Kidney (tissue), 22 donors: ENCODE measurements at places on chromosomes 2 and 18.

- DNase-seq: no peak
- no peak overlapping the region for H3K4me3 ChIP-seq
- H3K27ac ChIP-seq: no peak overlapping the region
- H3K27me3 ChIP-seq: no peaks in the 10 kb centered on the region
- H3K4me1 ChIP-seq: peaks cover 7% of the 10 kb centered on the region
Observed at GRCh38 chr2:45816272-45816671, 164.8 kb downstream of the PRKCE start.

DNA sequence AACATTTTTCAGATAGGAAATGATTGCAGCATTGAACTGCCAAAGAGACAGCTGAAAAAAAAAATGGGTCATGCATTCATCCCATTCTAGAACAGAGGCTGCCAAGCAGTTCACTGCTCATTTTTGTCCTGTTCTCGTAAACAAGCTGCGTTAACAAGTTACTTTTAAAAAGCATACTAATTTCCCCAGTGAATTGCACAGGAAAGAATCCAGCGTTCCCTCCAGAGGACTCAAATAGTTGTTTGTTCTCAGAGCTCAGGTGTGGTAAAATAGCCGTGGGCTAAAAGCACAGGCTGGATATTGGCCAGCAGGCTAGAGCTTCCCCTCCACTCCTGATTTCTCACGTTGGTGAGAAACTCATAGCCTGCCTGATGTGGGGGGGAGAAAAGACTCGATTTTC lies 76.1 kb upstream of the AQP4 start:
- H3K27me3 ChIP-seq: no peaks in the 10 kb centered on the region
- no peak for DNase-seq
- no peak overlapping the region for H3K27ac ChIP-seq

DNA sequence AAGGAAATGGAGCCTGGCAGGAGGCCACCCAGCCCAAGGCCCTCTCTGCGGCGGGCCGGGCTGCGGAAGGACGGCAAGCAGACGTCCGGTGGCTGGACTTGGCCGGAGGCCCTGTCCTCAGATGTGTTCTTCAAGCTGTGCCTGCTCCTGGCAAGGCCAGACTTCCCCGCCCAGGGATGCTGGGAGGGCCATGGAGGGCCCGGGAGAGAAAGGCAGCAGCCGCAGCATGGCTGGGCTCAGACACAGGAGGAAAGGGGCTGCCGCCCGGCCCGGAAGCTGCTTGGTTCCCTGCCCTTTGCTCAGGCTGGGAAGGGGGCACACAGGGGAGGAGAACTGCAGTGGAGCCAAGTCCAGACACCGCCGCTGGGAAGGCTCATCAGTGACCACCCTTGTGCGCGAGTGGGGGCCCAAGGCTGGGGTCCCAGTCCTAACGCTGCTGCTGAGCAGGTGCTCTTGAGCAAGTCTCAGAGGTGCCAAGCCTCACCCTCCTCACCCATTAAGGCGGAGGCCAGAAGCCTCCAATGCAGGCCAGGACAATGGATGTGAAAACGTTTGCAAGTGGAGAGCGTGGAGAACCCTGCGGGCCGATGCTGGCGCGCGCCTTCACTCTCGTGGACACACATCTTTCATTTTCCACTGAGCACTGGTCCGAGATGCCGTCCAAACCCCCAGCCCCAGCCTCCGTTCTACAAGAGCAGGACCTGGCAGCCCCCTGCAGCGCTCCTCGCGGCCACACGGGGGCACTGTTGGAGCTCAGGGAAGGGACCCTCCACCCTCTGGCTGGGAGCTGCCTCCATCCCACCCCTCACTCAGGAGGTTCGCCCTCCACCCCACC lies 7.9 kb downstream of the CROCC2 start:
- no peaks in the 10 kb centered on the region for H3K36me3 ChIP-seq
- H3K27ac ChIP-seq: no peak overlapping the region
- peaks cover 7% of the 10 kb centered on the region for H3K4me1 ChIP-seq
- no peaks in the 10 kb centered on the region for H3K27me3 ChIP-seq

GRCh38 chr2:169507698-169508097 lies 1.8 kb upstream of the KLHL41 start:
- no peaks in the 10 kb centered on the region for H3K27me3 ChIP-seq
- H3K36me3 ChIP-seq: no peaks in the 10 kb centered on the region
- no peaks in the 10 kb centered on the region for H3K4me1 ChIP-seq
- no peak for DNase-seq
- no peak overlapping the region for H3K4me3 ChIP-seq
- H3K27ac ChIP-seq: no peak overlapping the region

GRCh38 chr2:105397025-105397722 lies 1.7 kb downstream of the FHL2 start:
- H3K4me3 ChIP-seq: peak overlapping the region; percentile 76
- no peak overlapping the region for H3K27ac ChIP-seq
- DNase-seq: no peak
- no peaks in the 10 kb centered on the region for H3K36me3 ChIP-seq

DNA sequence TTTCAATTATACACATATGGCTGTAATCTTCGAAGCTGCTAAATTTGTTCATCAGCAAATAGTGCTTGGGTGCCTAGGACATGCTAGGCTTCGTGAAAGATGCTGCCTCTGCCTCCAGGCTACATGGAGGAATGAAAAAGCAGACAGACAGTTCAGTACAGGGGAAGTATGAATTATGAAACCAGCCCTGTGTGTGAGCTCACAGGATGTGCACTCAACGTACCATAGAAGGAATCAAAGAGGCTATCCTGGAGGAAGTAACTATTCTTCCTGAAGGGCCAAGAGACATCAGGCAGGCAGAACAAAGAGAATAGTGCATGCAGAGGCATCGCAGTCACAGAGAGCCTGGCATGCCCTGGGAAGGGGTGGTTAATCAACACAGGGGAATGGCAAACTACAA lies 61.4 kb downstream of the DYM start:
- peaks cover 15% of the 10 kb centered on the region for H3K4me1 ChIP-seq
- H3K27ac ChIP-seq: no peak overlapping the region
- H3K27me3 ChIP-seq: no peaks in the 10 kb centered on the region
- DNase-seq: no peak
- H3K4me3 ChIP-seq: no peak overlapping the region
- H3K36me3 ChIP-seq: no peaks in the 10 kb centered on the region

GRCh38 chr18:47847635-47848034 lies 82.8 kb downstream of the SMAD2 start:
- H3K27me3 ChIP-seq: no peaks in the 10 kb centered on the region
- no peak overlapping the region for H3K4me3 ChIP-seq
- H3K36me3 ChIP-seq: peaks cover 4% of the 10 kb centered on the region
- H3K4me1 ChIP-seq: no peaks in the 10 kb centered on the region
- no peak for DNase-seq

GRCh38 chr2:152682663-152683062 lies 34.6 kb downstream of the PRPF40A start:
- DNase-seq: no peak
- H3K4me1 ChIP-seq: no peaks in the 10 kb centered on the region
- no peaks in the 10 kb centered on the region for H3K36me3 ChIP-seq
- H3K27me3 ChIP-seq: no peaks in the 10 kb centered on the region
- no peak overlapping the region for H3K4me3 ChIP-seq

- H3K27ac ChIP-seq: no peak overlapping the region
- H3K4me1 ChIP-seq: no peaks in the 10 kb centered on the region
- no peak overlapping the region for H3K4me3 ChIP-seq
- DNase-seq: no peak
Observed at GRCh38 chr2:47675196-47675825, 107.6 kb upstream of the MSH6 start.
